ENCODE measurements at places on chromosomes 3 and 15.

GRCh38 chr15:92343924-92344643 lies 49.6 kb upstream of the ST8SIA2 start:
- no peak for DNase-seq

- no peak for DNase-seq
These were observed 287.8 kb downstream of the CHL1 start for GRCh38 chr3:484341-484740.

DNA sequence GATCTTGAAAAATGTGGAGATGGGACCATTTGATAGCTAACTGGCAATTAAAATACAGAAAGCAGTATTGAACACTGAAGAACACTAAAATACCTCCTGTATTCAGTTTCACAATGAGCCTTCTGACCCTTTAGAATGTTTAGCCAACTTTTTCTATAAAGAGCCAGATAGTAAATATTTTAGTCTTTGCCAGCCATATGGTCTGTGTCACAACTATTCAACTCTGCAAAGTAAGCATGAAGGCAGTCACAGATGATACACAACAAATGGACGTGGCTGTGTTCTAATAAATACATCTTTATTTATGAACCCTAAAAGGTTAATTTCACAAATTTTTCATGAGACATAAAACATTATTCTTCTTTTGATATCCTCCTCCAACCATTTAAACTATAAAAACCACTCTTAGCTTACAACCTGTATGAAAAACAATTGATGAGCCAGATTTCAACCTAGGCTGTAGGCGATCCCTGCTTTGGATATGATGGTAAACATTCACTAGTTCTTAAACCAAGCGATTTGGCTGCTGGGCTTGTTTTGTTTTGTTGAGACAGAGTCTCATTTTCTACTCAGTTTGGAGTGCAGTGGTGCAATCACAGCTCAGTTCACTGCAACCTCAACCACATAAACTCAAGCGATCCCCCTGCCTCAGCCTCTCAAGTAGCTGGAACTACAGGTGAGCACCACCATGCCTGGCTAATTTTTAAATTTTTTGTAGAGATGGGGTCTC lies 13.6 kb upstream of the CSPG5 start:
- no peak for DNase-seq

DNA sequence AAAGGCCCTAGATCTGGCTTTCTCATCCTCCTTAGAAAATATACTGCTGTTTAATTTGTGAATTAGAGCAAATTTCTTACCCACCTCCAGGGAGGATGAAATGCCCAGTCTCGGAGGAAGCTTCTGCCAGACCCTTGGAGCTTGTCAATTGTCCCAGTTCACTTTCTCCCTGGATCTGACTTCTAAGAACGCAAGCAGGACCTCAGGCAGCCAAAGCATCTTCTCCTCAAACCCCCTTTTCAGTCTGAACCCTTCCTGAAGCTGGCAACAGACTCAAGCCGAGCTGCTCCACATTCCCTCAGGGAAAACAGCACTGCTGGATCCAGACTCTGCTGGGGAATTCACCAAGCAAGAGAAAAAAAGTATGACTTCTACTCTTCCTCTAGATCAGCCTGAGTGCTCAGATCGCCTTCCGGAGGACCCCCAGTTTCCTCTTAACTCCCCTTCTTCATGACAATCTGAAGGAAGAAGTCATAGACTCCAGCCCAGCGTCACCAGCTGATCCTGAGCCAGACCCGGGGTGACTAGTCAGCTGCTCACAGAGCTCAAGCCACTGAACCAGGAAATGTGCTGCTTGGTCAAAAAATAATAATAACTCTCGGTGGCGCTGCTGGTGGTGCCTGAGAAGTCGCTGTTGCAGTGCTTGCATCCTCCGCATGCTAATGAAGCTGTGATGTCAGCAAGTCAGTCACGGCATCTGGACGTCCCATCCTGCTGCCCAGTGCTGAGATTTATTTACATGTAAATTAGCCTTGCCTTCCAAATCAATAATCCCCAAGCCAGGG lies at the start of gene PRICKLE2:
PRICKLE2 (minus strand) TSS at position 641 of the 785 bp plus-strand sequence. CDS start 26,539 bp downstream, outside the sequence.
- DNase-seq, result no peak

GRCh38 chr3:18087988-18088387 lies 337.2 kb downstream of the SATB1 start:
- DNase-seq, result peak; percentile 14

- no peak for DNase-seq
These were observed 16.9 kb upstream of the IGSF10 start for GRCh38 chr3:151477591-151478334.

GRCh38 chr15:32824777-32825176 lies 107.0 kb downstream of the GREM1 start:
- DNase-seq, result no peak

DNA sequence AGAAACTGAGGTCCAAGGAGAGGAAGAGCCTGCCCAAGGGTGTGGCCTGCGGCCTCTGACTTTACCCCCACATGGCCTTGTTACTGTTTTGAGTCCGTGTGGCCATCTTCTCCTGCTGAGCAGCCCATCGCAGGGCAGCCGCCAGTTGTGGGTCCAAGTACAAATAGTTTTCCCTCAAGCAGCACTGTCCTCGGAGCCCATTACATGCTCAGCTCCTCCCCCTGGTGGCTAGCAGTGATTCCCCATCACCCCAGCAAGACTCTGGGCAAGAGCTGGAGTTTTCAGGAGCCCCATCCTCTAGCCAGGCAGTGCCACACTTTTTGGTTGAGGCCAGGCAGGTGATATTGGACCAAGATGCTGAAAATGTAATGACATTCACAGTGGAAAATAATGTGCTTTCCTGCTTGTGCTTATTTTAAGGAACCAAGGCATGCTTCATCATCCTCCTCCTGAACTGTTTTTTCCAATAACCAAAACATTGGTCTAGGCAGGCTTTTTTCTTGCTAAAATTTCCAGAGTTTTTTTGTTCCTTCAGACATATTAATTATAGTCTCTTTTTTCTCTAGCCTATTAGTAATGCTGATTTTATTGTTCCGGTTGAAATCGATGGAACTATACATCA lies 23.2 kb upstream of the VILL start:
- peak; percentile 48 for DNase-seq

DNA sequence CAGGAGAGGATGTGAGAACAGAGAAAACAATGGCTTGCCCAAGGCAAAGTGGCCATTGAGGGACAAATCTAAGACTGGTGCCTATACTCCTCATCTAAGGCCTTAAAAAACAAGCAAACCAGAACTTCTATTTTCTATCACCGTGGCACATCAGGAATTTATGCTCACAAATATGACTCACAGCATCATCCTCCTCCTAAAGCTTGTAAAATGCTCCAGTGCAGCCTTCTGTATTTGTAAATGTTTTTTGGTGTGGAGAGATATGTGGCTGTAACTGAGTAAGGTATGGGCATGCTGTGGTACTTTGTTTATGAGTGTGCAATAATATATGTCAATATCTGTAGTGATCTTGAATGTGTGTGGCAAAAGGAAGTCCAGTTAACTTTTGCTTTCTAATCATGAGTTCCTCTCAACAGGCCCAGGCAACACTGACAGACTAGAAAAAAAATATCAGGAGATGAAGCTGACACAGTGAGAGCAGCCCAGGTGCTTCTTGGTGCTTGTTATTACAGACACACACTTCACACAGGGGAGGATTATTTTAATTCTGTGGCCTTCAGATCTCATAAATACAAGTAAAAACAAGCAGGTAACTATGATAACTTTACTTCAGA lies 60.3 kb downstream of the CTNNB1 start:
- DNase-seq, result no peak
